ENCODE measurements at places on chromosomes 4 and X. TPM values are rescaled to one million over a fixed set of nuclear protein-coding genes. Genes with fewer than 3 reads are reported as not detected.

Gene TACC3
- total RNA-seq: 3.9 TPM

Gene ARAF
- 38.0 TPM for total RNA-seq

Gene FAM9C
- 0.17 TPM for total RNA-seq

Gene ZNF595
- total RNA-seq: 19.6 TPM

Gene FAM133A
- total RNA-seq: 0.57 TPM

Gene SMIM9
- total RNA-seq: not detected

Gene CBLL2
- not detected for total RNA-seq

Gene KDR
- 14.5 TPM for total RNA-seq

Gene PRSS48
- total RNA-seq: not detected

Gene HHIP
- 1.6 TPM for total RNA-seq

All from subcutaneous adipose tissue (tissue), 4 donors.